ENCODE measurements at places on chromosomes 7 and 10. TPM values are rescaled to one million over a fixed set of nuclear protein-coding genes. Genes with fewer than 3 reads are reported as not detected.

SLC25A28 gene
- 75.3 TPM for total RNA-seq

HOXA11 gene
- not detected for total RNA-seq

DPP6 gene
- not detected for total RNA-seq

POU6F2 gene
- 0.29 TPM for total RNA-seq

EN2 gene
- not detected for total RNA-seq

SDHAF3 gene
- total RNA-seq, result 10.1 TPM

SYT15B gene
- 0.09 TPM for total RNA-seq

DCLRE1C gene
- total RNA-seq, result 21.7 TPM

GPR158 gene
- not detected for total RNA-seq

ZNF425 gene
- total RNA-seq, result 1.4 TPM

ATG9B gene
- total RNA-seq, result 4.6 TPM

CTBP2 gene
- 124 TPM for total RNA-seq

COMTD1 gene
- 19.9 TPM for total RNA-seq

MINDY4 gene
- total RNA-seq, result 1.1 TPM

ARL3 gene
- 1.4 TPM for total RNA-seq

SDK1 gene
- total RNA-seq, result 0.05 TPM

TAS2R41 gene
- not detected for total RNA-seq

CCDC172 gene
- total RNA-seq, result not detected

CRHR2 gene
- total RNA-seq, result not detected

STX1A gene
- 14.7 TPM for total RNA-seq
